ENCODE measurements at places on chromosomes 12 and 14.

- DNase-seq = no peak
Observed at GRCh38 chr14:73426877-73427276, 31.5 kb downstream of the NUMB start.

- peak; percentile 42 for DNase-seq
Observed at GRCh38 chr12:10365696-10366405, 24.0 kb downstream of the KLRK1 start.

GRCh38 chr12:52210925-52211650 is 19.3 kb upstream of the KRT80 start:
- no peak for DNase-seq

GRCh38 chr12:42725809-42726208 is 136.3 kb upstream of the PRICKLE1 start:
- DNase-seq = no peak

DNA sequence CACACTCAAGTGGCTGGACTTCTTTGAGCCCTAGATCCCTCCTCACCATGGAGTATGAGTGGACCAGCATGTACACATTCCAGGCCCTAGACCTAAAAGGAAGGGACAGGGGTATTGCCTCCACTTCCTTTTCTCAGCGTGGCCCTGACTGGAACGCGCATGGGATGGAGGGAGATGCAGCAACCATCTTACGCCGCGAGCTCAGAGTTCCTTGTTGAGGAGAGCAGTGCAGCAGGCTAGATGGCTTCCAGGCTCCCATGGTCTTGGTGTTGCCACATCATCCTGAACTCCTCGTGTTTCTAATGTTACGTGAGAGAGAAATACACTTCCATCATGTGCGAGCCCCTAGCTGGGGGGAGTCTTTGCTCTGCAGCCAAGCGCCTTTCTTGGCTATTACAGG is 61.8 kb upstream of the DIO3 start:
- DNase-seq = no peak

- DNase-seq = no peak
Observed at GRCh38 chr14:94648801-94649200, 36.6 kb downstream of the SERPINA3 start.

DNA sequence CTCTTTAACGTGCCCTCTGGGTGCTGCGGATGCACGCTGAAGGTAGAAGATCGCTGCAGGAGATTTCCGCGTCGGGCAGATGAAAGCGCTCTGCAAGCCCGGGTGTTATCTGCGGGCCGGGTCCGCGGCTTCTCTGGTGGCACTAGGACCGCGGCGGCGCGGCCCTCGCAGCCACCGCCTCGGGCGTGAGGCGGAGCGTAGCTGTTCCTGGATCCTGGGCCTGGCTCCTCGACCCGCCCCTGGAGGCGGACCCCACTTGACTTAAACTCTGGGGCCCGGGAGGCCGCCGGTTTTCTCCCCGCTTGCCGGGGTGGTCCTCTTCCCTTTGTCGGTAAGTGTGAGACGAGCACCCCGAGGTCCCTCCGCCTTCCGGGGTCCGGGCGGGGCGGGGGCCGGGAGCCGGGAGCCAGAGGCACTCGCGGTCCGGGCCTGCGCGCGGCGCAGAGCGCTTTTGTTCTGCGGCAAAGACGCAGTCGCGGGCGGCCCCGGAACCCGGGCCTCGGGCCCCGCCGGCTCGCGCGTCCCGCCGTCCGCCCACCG is at the start of gene RESF1:
Gene RESF1, plus strand, starts transcription at position 255 of the 540 bp plus-strand sequence. CDS start 21,541 bp downstream, outside the sequence.
- peak; percentile 91 for DNase-seq

- no peak for DNase-seq
Observed at GRCh38 chr12:4049298-4050080, 176.3 kb upstream of the PARP11 start.

- no peak for DNase-seq
Observed at GRCh38 chr14:20668969-20669368, 15.4 kb upstream of the RNASE4 start.

- DNase-seq = no peak
Observed at GRCh38 chr12:31896514-31897039, 62.6 kb upstream of the RESF1 start.

GRCh38 chr14:96277890-96278289 is 21.9 kb downstream of the BDKRB1 start:
- DNase-seq = no peak

DNA sequence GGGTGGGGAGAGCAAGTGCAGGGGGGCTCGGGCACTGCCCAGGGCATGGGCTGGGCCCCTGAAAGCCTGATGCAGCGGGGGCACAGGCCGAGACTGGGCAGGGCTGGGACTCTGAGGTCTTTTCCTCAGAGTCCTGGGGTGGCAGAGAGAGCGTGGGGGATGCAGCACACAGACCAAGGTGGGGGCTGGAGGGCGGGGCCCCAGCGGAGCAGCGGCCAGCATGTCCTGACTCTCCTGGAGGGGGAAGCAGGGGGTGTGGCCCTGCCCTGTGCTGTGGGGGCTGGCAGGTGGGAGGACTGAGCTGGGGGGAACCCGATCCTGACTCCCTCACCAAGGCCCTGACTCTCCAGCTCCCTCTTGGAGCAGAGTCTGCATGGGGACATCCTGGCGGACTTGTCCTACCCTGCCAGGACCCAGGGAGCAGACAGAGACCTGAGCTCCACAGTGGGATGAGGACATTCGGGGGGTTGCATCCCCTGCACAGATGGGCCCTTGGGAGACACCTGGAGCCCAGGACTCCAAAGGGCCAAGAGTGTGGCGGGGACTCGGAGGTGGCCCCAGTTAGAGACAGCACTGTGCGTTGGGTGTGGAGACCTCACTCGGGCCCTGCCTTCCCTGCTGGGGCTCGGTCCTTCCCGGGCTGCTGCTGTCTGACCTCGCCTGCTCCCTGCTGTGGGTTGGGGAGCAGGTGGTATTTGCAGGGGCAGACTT is 326.1 kb downstream of the TMEM121 start:
- no peak for DNase-seq

DNA sequence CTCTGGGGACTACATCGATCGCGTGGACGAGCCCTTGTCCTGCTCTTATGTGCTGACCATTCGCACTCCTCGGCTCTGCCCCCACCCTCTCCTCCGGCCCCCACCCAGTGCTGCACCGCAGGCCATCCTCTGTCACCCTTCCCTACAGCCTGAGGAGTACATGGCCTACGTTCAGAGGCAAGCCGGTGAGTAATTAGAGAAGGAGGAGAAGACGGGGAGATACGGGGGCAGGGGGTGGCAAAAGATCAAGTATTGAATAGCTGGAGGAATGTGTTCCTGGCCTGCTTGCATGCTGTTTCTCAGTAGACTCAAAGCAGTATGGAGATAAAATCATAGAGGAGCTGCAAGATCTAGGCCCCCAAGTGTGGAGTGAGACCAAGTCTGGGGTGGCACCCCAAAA is 21.9 kb downstream of the OS9 start:
- DNase-seq = no peak

- peak; percentile 10 for DNase-seq
Observed at GRCh38 chr12:93015871-93016751, 87.0 kb upstream of the EEA1 start.

GRCh38 chr14:51585055-51585454 is 66.7 kb upstream of the FRMD6 start:
- no peak for DNase-seq

- DNase-seq = no peak
Observed at GRCh38 chr14:51511265-51511664, 140.4 kb upstream of the FRMD6 start.

- DNase-seq = peak; percentile 38
Observed at GRCh38 chr12:2161473-2161872, 108.7 kb downstream of the CACNA1C start.

- peak; percentile 37 for DNase-seq
Observed at GRCh38 chr14:89773644-89774316, 180.8 kb downstream of the EFCAB11 start.

GRCh38 chr14:34368115-34368970 is 93.7 kb downstream of the SPTSSA start:
- no peak for DNase-seq

GRCh38 chr12:123071857-123072256 is 79.0 kb downstream of the PITPNM2 start:
- no peak for DNase-seq

GRCh38 chr12:26833743-26834490 is 923 bp upstream of the ITPR2 start:
- DNase-seq = no peak

- DNase-seq = no peak
Observed at GRCh38 chr12:2250797-2251196, 198.0 kb downstream of the CACNA1C start.

GRCh38 chr14:31967669-31967975 is 109.5 kb upstream of the ARHGAP5 start:
- DNase-seq = no peak

- DNase-seq = no peak
Observed at GRCh38 chr12:77772676-77773298, 57.9 kb upstream of the NAV3 start.

DNA sequence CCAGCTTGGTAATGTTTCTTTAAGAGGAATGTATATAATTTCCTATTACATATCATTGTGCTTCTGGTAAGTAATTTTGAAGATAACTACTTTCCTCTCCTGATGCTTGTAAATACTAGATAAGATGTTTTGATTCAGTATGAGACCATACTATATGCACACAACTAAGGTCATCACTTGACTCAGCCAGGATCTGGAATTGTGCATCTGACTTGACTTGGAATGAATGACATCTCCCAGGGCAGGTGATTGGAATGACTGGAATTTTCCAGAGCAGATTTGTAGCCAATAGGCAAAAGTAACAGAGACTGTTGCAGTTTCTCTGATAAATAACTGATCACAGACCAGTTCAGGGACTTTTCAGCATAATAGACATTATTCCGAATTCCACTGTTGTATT is 11.1 kb downstream of the BEST3 start:
- DNase-seq = no peak

DNA sequence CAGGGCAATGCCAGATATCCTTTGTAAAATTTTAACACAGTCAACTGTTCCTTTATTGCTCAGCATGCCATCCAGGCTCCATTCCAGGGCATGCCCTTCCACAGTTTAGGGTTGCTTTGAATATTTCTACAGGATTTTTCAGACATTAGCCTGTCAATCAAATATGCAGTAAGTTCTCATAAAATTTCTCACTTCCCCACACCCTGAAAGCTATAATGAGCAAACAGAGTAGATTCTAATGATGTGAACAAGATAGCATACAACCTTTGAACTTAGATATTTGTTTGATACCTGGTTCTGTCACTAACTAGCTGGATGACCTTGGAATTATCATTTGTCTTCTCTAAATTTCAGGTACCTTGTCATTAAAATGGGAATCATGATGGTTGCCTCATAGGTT is 251.2 kb downstream of the SYT1 start:
- no peak for DNase-seq

GRCh38 chr12:48030173-48030650 is 25.9 kb upstream of the COL2A1 start:
- DNase-seq = no peak

- DNase-seq = no peak
Observed at GRCh38 chr14:53043027-53043581, 92.3 kb upstream of the FERMT2 start.

- DNase-seq = no peak
Observed at GRCh38 chr14:34113991-34114390, 163.1 kb upstream of the EGLN3 start.

GRCh38 chr12:100450735-100451134 is 22.9 kb upstream of the NR1H4 start:
- no peak for DNase-seq

GRCh38 chr14:73462048-73462715 is 3.8 kb upstream of the NUMB start:
- peak; percentile 41 for DNase-seq

GRCh38 chr12:114894076-114894475 is 210.1 kb upstream of the TBX3 start:
- DNase-seq = peak; percentile 97

DNA sequence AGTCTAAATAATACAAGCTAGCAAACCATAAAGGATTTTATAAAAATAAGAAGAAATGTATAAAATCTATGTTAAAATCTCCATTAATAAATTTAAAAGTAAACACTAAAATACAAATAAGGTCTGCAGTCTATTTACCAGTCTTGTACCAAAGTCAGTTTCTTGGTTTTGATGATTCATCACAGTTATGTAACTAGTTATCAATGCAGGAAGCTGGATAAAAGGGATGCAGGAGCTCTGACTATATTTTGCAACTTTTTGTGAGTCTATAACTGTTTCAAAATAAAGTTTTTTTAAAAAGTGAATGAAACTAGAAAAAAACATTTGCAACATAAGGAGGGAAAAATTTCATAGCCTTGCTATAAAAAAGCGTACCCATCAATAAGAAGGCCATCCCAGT is 151.5 kb downstream of the DERA start:
- DNase-seq = no peak

DNA sequence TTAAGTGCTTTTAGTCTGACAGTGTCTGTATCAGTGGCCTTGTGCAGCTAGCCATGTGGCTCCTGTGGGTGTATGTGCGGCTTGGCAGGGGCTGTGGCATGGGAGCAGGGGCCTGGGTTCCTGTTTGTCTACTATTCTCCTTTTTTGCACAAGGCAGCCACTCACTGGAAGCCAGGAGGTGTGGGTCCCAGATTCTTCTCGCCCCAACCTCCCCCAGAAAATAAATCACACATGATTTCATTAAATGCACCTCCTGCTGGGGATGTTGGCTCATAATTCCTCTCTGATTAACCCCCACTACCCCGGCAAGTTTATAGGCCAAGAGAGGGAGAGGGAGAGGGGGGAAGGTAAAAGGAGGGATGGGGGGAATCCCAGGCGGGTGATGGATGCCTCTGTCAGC is 17.6 kb downstream of the CALCOCO1 start:
- no peak for DNase-seq

GRCh38 chr12:106285982-106286381 is 16.6 kb upstream of the TCP11L2 start:
- DNase-seq = peak; percentile 53

GRCh38 chr12:68762691-68763090 is 16.7 kb downstream of the SLC35E3 start:
- no peak for DNase-seq

DNA sequence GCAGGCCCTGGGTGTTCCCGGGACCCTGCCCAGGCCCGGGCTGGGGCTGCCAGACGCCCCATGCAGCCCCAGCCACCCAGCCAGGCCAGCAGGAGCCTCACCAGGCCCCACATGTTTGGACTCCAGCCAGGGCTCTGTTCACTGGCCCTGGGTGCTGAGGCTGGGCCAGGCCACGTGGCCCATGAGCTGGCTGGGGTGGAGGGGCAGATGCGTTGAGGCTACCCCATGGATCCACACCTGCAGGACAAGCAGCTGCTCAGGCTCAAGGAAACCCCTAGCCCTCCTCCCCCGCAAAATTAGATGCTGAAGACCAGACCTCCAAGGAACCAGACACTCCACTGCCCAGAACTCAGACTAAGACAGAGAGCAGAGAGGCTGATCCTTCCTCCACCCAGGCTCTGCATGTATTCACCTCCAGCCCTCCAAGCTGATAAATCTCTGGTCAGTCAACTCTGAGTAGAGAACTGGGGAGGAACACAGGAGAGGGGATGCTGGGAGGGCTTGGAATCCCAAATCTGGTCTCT is 1.6 kb downstream of the CDH24 start:
- DNase-seq = no peak

- peak; percentile 98 for DNase-seq
Observed at GRCh38 chr12:117485984-117486839, 124.8 kb upstream of the NOS1 start.

- no peak for DNase-seq
Observed at GRCh38 chr14:101489092-101489760, 72.1 kb upstream of the DIO3 start.
